Colonic mucosa (tissue), 4 donors: ENCODE measurements at places on chromosomes 11 and 22.

GRCh38 chr22:45562537-45563361, 60.1 kb downstream of the FBLN1 start:
- no peak for DNase-seq

GRCh38 chr22:41504816-41505215, 35.9 kb downstream of the ACO2 start:
- no peak for DNase-seq

- no peak for DNase-seq
These were observed 23.9 kb upstream of the ELFN2 start for GRCh38 chr22:37451218-37451617.

GRCh38 chr11:124150684-124151083, 32.5 kb upstream of the OR10D3 start:
- no peak for DNase-seq

GRCh38 chr22:26527574-26528465, 15.5 kb upstream of the TFIP11 start:
- no peak for DNase-seq

DNA sequence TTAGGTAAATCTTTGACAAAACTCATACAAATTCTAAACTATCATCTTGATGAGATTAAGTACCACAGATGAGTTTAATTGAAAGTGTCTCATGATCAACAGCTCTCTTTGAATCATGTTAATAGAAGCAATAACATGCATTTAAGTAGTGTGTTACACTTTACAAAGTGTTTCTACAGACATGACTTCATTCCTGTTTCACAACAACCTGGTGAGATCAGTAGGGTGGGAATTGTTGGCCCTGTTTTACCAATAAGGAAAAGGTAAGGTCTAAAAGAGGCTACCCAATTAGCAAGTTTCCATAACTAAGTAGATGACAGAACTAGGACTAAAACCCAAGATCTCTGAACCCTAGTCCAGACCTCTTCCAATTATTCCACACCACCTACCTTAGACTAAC, 12.7 kb upstream of the PRSS23 start:
- DNase-seq = no peak

GRCh38 chr11:72720047-72720446, 32.2 kb downstream of the ARAP1 start:
- no peak for DNase-seq

DNA sequence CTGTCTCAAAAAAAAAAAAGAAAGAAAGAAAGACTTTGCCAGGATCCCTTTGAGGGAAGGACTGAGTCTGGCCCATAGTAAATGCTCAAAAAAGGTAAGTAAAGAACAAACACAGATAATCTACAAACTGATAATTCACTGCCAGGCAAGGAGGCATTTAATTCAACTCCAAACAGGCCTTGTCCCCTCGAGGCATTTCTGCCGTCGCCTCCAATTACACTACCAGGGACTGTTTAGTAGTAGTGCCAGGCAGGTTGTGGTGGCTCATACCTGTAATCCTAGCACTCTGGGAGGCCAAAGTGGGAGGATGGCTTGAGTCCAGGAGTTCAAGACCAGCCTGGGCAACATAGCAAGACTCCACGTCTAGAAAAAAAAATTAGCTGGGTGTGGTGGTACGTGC, 43.7 kb downstream of the PC start:
- DNase-seq = no peak

GRCh38 chr11:18452927-18453326, 2.7 kb upstream of the LDHAL6A start:
- DNase-seq = no peak

- no peak for DNase-seq
These were observed 10.1 kb downstream of the TSPAN4 start for GRCh38 chr11:852762-853161.

- no peak for DNase-seq
These were observed 72.2 kb downstream of the RBMXL2 start for GRCh38 chr11:7160814-7161489.
